ENCODE measurements at places on chromosomes 6 and 20. TPM values are rescaled to one million over a fixed set of nuclear protein-coding genes. Genes with fewer than 3 reads are reported as not detected.

DNA sequence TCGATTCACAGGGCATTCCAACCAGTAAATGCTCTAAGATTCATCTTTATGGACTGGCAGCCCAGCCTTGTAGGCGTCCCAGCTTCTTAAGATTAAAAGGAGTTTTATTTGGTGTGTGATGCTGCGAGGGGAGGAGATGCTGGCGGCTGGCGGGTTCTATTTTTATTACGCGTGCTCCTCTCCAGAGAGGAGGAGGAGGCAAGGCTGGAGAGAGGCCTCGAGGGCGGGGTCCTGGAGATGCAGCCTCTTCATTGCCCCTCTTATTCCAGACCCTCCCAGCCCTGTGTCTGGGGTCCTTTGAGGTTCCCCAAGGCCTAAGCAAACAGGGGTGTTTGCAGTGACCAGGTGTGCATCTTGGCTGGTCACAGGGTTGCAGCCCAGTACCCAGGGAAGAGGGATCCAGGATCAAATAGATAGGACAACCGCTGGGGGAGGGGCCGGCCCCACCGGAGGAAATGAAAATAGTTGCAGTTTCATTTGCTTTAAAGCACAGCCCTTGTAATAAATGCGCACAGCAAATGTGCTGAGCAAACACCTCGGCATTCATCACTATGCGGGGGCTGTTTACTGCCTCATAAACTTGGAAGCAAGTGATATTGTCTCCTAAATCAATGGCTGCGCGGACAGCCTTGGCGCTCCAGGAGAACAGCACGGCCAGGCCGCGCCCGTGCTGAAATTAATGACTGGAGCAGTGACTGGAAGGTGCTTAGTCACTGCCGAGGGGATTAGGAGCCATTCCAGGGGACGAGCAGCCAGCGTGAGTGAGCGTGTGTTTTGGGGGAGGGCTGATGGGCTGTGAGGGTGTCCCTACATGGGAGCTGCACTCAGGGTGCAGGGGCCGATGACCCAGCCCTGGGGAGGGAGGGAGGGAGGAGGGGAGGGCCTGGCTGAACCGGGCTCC, 83.0 kb downstream of the TMEM242 start:
- peak; percentile 78 for DNase-seq

DNA sequence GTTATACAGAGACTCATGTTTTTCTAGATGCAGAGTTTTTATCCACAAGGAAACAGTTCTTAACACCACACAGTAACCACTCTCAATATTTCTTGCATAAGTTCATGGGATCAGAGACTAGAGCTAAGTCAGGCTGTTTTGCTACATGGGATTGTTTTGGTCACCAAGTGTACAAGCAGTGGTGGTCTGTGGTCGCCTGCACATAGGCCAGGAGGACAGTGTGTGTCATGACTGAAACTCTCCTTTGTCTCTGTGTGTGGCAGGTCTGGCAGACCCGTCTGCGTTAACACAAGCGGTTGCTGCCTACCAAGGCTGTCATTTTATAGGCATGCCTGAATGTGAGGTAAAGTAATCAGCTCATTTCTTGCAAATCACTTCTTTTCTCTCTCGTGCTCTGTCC, 18.9 kb downstream of the WRNIP1 start:
- no peak for DNase-seq

GRCh38 chr6:126202707-126203106, 137.2 kb upstream of the CENPW start:
- no peak for DNase-seq

GRCh38 chr20:6418732-6419131, 295.9 kb upstream of the FERMT1 start:
- DNase-seq: no peak

GRCh38 chr6:156400487-156400886, 376.7 kb upstream of the ARID1B start:
- DNase-seq: no peak

- DNase-seq: no peak
Observed at GRCh38 chr20:3011752-3012151, 31.7 kb upstream of the GNRH2 start.

DNA sequence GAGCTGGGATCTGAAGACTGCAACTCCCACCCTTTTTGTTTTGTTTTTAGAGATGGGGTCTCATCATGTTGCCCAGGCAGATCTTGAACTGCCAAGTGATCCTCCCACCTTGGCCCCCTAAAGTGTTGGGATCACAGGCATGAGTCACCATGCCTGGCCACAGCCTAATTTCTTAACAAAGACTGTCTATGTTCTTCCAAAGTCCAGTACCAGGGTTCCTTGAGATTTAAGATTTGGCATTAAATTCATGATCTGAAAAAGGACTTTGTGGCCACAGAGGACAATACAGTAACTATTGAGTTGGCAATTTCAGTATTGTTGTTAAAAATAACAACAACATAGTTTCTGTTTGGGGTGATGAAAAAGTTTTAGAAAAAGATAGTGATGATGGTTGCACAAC, 28.7 kb upstream of the BEND3 start:
- DNase-seq: no peak

GRCh38 chr6:40743226-40743625, 156.1 kb upstream of the LRFN2 start:
- DNase-seq: no peak

DNA sequence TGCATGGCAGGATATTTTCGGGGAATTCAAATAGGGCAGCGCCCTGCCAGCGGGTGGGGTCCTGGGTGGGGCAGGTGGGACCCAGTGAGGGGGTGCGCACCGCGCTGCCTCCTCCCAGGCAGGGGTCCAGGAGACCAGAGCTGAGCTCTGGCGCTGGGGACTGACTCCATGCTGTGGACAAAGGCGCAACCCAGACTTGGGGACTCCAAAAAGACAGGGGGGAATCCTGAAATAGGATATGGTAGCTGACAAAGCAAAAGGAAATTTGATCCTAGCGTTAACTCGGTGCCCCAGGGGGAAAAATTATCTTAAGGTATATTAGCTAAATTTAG, 23.6 kb downstream of the TFAP2A start:
- DNase-seq: no peak

GRCh38 chr6:52333840-52334200, 28.1 kb upstream of the PAQR8 start:
- DNase-seq: no peak

DNA sequence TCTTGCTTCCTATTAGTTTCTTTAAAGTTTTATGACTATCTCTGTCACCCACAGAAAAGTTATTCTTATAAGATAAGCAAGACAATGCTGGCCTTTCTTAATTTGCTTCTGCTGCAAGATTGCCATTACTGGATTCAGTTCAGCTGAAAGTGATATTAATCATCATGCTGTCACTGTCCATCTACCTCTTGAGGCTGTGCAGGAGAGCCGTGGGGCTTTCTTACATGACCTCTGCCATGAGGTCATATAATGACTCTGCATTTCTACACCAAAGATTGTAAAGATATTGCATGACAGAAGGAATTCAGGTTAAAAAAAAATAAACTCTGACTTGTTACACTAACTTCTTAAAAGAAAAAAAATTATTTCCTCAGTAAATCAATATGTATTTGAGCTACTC, 106.9 kb downstream of the TRDN start:
- no peak for DNase-seq

DNA sequence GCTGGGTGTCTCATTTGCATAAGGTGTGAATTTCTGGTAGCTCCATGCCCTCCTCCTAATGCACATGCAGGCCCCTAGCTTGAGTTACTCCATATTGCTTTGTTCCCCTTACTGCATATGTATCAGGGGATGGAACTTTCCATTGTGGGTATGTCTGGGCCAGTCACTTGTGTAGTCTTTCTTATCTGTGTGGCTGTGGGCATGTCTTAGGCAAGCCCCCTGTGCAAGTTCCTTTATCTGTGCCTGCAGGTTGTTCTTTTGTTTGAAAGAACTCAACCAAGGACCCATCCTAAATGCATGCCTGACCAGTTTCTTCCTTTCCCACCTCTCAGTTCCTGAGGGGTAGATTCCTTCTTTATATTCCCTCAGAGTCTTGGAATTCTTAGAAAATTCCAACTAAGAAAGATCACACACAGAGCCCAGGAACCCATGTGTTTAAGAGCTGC, 23.6 kb downstream of the MBOAT1 start:
- no peak for DNase-seq

DNA sequence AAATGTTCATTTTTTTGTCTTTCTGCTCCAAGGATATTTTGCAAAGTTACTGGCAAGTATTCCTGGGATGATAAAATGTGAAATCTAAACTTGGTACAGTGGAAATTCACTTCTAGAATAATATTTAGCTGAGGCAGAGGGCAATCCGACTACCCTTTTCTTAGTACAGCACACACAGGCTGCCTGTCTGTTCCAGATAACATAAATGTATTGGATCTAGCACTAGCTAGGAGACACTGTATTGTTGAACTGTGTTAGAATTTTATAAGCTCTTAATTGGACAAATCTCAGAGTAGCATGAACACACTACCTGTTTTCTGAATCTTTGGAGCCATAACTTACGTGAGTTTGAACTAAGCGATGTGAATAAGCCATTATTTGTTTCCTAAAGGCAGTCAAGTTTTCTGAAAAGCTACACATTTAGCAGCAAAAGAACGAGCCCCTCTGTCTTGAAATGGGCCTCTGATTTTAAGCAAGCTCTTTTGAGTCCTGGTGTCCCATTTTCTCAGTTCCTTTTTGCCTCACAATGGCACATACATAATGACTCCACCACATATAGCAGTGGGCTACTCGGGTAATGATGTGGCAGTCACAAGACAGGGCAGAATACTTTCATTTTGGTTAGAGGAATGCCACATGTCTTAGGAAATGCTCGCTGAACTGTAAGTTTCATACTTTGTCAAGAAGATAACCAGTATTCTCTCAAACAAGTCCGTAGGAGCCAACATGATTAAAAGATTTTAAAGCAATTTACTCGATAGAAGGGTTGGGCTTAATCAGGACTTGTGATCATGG, 116.5 kb upstream of the ESR1 start:
- peak; percentile 23 for DNase-seq

GRCh38 chr6:20400456-20401204, 1.0 kb upstream of the E2F3 start:
- peak; percentile 66 for DNase-seq

- DNase-seq: no peak
Observed at GRCh38 chr20:63178446-63178820, 37.5 kb downstream of the YTHDF1 start.

GRCh38 chr20:10720565-10720964, 46.8 kb upstream of the JAG1 start:
- no peak for DNase-seq

GRCh38 chr6:13135152-13135551, 193.2 kb downstream of the TBC1D7 start:
- peak; percentile 53 for DNase-seq

DNA sequence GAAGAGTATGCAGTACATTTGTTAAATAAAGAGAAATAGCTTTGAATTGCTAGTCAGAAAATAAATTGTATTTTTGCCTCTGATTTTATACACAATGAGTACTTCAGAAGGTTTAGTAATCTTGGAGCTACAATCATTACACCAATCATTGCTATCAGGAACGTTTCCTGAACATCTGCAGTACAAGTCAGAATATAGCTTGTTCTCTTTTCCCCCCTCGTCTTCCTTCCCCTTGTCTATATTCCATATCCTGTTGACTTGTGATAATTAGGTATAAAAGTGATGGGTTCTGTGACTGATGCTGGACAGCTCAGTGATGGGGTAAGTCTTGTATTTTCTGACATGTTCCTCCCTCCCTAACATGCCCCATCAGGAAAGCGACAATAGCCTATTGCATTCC, 94.0 kb downstream of the AHI1 start:
- DNase-seq: no peak

- DNase-seq: no peak
Observed at GRCh38 chr20:54346276-54346675, 129.1 kb upstream of the DOK5 start.

DNA sequence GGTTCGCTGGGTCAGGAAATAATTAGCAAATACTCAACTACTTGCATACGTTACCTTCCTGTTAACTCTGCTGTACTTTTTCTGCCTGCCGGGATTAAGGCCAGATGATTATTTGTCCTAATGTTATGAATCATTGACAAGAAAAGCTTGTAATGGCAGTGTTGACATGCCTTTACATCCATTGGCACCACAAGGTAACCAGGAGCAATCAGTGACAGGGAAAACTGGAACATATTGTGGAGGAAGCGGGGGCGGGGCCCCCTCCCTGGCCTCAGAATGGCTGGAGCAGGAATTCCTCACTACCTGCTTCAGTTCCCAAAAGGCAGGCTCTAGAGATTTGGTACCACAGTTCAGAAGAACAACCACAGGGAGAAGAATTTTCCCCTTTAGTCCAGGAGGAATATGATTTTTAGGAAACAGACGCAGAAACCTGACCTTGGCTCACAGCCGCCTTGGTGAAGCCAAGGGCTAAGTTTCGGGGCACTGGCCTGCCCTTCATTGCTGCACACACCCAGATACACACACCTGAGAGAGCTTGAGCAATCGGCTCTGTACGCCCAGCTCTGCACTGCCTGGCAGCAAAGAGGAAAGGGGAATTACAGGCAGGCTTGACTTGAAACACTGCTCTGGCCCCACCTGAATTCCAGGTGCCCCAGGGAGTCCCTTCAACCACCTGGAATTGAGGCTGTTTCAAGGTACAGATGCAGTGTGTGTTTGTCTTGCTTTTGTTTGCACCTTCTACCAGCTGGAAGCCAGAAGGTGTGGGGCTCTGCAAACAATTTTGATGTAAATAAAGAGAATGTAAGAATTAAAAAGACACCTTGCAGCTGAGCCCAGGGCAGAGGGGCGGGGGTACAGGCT, 89.8 kb downstream of the MYB start:
- DNase-seq: peak; percentile 75

DNA sequence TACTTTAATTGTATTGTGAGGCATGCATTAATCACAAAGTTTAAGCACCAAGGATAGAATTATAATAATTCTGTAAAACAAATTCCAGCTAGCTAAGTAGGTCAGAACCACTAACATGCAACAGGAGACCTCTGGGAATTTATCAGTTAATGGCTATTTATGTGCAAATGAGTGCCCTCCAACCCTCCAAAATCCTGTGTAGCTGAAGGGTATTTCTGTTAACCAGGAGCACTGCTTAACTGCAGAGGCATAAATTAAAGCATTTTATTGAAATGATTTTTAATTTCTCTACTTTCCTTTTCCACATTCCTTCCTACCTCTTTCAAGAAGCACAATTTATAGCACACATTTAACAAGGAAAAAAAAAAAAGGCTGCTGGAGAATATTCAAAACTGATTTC, 77.0 kb downstream of the MMS22L start:
- DNase-seq: no peak

- peak; percentile 33 for DNase-seq
Observed at GRCh38 chr20:32193996-32194395, 13.5 kb downstream of the PLAGL2 start.

- no peak for DNase-seq
Observed at GRCh38 chr20:23254034-23254433, 96.6 kb upstream of the NXT1 start.

ASIP gene
- total RNA-seq: not detected

SLC17A1 gene
- not detected for total RNA-seq

TNNC2 gene
- total RNA-seq: 2.7 TPM

DEFB124 gene
- not detected for total RNA-seq

ECT2L gene
- total RNA-seq: not detected

GLP1R gene
- 0.67 TPM for total RNA-seq

SLC17A3 gene
- not detected for total RNA-seq

SLC12A5 gene
- total RNA-seq: not detected

CCM2L gene
- total RNA-seq: 0.88 TPM

MAP7 gene
- 41.8 TPM for total RNA-seq

SIRPD gene
- total RNA-seq: not detected
